ENCODE measurements at places on chromosomes 4 and X. TPM values are rescaled to one million over a fixed set of nuclear protein-coding genes. Genes with fewer than 3 reads are reported as not detected.

- DNase-seq = no peak
Observed at GRCh38 chr4:117093571-117093970, 8.2 kb upstream of the TRAM1L1 start.

Gene FBXL5
- 33.9 TPM for polyA plus RNA-seq

Gene PRRG3
- 0.22 TPM for polyA plus RNA-seq

Gene CDKL5
- 0.48 TPM for polyA plus RNA-seq

Gene TCEAL6
- not detected for polyA plus RNA-seq
